RCC 7860 (cell line): ENCODE measurements at places on chromosomes 16 and 17.
A peak's percentile ranks its signal among the peaks of the same experiment; 100 is the strongest.

DNA sequence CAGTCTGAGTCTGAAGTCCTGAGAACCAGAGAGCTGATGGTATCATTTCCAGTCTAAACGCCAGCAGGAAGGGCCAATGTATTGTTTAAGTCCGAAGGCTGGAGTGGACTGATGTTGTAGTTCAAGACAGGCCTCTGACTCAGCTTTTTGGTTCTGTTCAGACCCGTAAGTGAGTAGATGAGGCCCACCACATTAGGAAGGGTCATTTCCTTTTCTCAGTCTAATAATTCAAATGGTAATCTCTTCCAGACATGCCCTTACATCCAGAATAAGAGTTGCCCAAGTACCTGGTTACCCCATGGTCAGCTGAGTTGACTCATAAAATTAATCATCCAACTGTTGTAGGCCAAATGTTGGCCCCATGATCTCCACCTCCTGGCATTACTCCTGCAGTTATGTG, 442.6 kb upstream of the HSBP1 start:
- DNase-seq = no peak

DNA sequence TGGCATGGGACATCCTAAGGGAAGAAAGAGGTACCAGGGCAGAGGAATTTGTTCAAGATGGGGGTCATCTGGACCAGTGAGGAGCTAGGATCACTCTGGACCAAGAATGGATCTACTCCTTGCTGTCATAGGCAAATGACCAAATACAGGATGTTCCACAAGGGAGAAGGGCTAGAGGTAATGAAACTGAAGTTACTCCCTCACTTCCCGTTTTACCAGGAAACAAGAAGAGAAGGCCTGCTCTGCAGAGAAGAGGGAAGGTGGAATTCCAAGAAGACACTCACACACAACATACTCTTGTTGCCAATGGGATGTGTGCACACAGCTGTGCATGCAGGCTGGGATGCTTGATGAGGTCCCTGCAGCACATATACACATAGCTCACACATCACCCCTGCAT, 38.6 kb downstream of the NEUROD2 start:
- no peak for DNase-seq

DNA sequence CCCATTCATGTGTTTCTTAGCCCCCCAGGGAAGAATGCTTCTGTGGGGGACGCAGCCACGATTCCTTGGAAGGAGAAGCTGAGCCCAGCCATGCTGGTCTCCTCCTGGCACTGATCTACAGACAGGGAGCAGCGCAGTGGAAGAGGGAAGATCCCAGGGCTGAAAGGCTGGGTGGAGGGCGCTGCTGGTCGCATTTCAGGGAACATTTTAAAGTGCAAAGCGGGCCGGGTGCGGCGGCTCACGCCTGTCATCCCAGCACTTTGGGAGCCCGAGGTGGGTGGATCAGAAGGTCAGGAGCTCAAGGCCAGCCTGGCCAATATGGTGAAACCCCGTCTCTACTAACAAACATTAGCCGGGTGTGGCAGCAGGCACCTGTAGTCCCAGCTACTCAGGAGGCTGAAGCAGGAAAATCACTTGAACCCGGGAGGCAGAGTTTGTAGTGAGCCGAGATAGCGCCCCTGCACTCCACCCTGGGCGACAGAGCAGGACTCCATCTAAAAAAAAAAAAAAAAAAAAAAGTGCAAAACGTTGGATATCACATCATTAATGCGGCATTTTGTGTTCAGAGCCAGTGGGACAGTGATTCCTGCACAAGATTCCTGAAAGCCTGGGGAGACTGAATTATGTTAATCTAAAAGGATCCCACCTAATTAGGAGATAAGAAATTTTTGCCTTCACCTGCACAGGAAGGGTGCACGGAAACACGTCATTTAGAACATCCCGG, 558 bp upstream of the CHMP6 start:
- no peak for DNase-seq

DNA sequence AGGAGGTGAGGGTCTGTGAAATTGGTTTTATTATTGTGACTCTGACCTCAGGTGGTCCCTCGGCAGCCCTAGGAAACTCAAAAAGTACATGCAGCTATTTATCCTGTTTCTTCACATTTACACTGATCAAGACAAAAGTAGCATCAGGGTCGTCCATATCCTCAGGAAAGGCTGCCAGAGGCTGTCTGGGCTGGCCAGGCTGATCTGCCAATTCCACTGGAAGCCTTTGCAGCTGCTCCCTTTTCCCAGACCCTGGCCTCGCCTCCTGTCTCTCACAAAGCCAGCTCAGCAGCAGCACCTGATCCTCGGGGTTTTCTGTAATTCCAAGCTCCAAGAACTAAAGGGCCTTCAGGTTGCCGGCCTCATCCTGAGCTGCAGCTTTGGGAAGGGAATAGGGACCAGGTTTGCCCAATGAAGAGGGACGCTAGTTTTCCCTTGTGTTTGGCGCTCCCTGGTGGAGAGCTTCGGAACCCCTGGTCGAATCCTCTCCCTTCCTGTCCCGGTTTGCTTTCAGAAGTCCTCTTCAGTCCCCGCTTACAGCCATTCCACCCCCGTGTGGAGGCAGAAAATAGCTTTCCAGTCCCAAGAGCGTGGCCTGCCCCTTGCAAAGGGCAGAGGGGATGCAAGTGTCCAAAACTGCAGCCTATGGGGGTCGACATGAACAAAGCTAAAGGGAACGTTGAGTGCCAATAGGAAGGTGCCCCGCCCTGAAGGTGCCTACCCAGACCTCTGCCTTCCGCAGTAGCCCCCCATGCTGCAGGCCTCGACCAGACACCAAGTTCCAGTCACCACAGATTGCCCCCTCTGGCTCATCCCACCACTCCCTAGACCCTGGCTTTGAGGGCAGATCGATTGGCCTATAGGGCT, 13.4 kb downstream of the MFSD6L start:
- DNase-seq = no peak

DNA sequence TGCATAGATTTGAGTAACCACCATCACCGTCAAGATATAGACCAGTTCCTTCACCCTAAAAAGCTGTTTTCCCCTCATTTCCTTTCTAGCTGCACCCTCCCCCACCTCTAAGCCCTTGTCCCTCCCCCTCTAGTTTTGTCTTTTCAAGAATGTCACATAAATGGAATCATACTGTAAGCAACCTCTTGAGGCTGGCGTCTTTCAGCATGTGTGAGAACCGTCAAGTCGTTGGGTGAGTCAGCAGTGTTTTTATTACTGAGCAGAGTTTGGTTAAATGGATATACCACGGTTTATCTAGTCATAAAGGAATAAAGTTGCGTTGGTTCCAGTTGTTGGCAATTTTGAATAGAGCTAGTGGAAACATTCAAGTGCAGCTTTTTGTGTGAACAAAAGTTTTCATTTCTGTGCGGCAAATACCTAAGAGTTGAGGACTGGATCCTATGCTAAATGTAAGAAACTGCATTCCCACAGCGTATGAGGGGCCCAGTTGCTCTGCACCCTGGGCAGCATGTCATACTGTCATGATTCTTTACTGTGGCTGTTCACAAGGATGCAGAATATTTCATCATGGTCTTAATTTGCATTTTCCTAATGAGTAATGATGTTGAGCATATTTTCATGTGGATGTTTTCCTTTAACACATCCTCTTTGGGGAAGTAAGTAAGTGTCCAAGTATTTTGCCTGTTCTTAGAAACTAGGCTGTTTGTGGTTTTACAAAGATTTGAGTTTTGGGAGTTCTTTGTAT, 264.3 kb downstream of the CPPED1 start:
- DNase-seq = no peak

DNA sequence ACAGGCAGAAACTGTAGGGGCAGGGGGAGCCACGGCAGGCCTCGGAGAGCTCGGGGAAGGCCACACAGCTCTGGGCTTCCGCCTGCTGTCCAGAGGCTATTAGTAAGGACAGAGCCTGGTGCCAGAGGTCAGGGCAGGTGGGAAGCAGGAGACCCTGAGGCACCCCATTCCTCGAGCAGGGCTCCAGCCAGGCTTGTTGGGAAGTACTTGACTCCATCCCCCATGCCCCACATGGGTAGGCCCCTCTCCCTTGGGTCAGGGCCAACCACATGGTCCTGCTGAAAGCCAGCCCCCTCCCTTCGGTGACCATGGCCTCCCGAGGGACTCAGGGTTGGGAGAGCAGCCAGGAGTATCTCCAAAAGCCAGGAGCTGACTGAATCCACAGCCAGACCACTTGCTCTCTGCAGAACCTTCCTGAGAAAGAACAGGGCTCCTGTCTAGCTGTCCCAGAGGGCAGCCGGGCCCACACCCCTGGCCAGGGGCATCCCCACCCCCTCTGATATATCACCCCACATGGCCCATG, 17.4 kb upstream of the MPRIP start:
- DNase-seq = no peak

DNA sequence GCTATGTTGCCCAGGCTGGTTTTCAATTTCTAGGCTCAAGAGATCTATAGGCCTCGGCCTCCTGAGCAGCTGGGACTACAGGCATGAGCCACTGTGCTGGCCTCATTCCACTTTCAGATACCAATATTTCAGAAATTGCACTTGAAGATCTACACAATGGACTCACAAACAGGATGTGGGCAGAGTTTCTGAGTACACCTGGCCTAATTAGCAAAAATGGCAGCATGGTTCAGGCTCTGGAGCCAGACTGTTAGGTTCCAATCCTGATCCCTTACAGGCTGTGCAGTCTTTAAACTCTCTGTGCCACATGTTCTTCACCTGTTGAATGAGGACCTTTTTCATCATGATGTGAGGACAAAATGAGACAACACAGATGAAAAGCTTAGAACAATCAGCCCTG, 32.2 kb downstream of the RNF157 start:
- no peak for DNase-seq

DNA sequence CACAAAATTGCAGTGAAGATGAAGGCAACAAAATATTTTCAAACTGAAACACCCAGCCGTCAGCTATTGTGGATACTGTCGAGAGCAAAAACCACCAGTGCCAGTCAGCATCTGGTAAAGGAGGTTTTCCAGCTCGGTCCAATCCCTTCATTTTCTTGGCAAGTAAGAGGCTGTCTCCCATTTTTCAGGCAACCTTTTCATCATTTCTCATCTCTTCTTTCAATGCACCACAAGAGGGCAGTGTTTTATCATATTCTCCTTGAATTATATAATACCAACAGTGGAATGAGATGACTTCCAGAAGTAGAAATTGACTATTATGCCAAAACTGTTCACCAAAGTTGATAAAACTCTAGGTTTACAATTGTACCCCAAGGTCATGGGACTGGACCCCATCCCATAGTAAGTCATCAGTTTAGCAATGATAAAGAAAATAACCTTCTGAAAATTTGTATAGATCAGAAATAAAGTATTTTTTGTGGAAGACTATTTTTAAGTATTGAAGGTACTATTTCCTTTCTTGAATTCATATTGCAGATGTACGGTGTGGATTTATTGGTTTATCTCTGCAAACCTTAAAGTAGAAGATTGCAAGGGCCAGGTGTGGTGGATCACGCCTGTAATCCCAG, 16.8 kb downstream of the NQO1 start:
- peak; percentile 60 for DNase-seq

GRCh38 chr17:48102798-48103715, 1.8 kb upstream of the CBX1 start:
- no peak for DNase-seq

GRCh38 chr16:61820398-61820797, 215.8 kb downstream of the CDH8 start:
- peak; percentile 89 for DNase-seq

DNA sequence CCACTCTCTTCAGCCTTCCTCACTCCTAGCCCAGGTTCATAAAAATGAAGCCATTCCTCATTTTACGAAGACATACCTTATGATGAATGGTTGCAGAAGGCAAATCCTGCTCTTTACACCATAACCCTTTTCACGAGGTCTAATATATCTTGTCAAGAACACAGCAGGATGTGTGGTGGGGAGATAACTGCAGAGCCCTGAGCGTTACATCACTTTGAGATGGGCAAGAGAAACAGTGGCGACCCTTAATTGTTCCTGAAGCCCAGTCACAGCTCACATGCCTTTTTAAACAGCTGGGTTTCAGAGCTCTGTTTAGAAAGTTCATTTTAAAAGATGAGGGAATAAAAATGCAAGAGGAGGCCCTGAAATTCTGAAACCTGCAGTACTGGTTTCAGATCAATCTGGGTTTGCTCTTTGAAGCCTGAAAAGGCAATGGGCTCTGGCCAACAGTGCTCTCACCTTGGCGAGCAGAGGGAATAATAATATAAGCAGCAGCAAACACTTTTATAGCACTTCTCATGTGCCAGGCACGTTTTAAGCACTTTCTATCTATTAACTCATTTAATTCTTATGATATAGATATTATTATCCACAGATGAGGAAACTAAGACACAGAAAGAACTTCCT, 2.9 kb downstream of the FAM117A start:
- no peak for DNase-seq

DNA sequence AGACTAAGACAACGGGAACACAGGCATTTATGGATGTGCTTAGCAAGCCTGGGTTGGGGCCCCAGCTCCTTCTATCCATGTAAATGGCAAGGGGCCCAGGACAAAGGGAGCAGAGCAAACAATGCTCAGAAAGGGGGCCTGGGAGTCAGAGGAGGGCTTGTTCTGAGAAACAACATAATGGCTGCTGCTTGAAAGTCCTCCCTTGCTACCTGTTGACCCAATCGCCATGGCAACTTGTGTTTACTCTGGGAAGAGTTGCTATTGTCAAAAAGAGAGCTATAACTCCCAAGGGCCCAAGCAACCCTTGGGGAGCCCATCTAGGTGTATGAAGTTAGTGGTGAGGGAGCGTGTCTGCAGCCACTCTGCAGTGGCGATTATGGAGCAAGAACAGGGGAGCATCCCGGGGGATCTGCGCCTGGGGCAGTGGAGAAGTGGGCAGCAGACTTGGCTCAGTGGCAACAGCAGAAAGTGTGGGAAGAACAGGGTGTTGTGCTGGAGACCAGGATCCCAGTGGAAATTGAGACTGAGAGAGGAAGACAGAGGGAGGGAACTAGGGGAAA, 118.7 kb upstream of the NLRP1 start:
- DNase-seq = no peak

- DNase-seq = no peak
Measured at GRCh38 chr17:9999919-10000695, 95.0 kb upstream of the RCVRN start.

DNA sequence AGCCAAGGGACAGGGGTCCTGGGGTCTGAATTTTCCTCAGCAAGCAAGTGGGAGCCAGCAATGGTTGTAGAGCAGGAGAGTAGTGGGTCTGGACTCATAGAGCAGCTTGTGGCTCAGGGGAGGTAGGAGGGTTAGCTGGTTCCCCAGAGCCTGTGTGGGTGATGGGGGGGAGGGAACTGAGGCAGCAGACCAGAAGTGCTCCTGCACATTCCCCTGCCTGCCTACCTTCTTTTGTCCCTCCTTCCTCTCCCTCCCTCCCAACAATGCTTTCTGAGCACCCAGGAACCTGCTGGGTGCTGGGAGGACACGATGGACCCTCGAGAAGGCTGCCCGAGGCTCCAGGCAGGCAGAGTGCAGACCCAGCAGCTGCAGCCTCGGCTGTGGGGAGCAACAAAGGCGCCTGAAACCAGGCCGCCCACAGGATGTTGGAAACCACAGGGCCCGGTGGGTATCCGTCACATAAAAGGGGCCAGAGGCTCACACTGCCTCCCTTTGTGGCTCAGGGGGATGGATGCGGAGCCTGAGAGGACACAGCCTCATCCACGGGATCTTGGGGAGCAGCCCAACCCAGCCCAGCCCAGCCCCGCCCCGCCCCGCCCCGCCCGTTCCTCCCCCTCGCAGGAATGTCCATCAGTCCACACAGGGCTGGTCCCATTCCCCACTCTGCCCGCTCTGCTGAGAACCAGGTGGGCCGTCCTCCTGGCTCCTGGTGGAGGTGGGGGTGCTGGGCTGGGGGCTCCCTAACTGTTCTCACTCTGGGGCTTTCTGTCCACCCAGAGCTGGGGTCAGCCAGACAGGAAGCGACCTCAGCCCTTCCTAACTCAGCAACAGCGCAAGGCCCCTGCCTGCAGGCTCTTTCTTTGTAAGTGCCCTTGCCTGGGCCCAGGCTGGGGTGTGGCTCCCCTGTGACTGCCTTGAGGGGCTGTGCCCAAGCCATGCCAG, 1.7 kb upstream of the NLRC3 start:
- no peak for DNase-seq

GRCh38 chr17:43598357-43599045, 52.4 kb upstream of the ETV4 start:
- no peak for DNase-seq
